M059J (cell line): ENCODE measurements at places on chromosomes 4 and X. TPM values are rescaled to one million over a fixed set of nuclear protein-coding genes. Genes with fewer than 3 reads are reported as not detected.
A peak's percentile ranks its signal among the peaks of the same experiment; 100 is the strongest.

Gene HTN3
- total RNA-seq = not detected in 2 replicates

Gene RASL11B
- 0.17 TPM in 1 of 2 replicates, not detected in the other for total RNA-seq

Gene SAGE1
- not detected in 2 replicates for total RNA-seq

Gene UGT2B10
- total RNA-seq = not detected in 2 replicates

Gene PABPC1L2A
- not detected in 2 replicates for total RNA-seq

Gene RRH
- total RNA-seq = not detected in 2 replicates

Gene APEX2
- 32.8 and 38.4 TPM in 2 replicates for total RNA-seq

Gene ADD1
- total RNA-seq = 143 and 193 TPM in 2 replicates

Gene TCEANC
- total RNA-seq = 1.4 and 5.1 TPM in 2 replicates

GRCh38 chrX:7117587-7117986 is 29.9 kb upstream of the STS start:
- DNase-seq = no peak

GRCh38 chr4:131459430-131460101 is 1689.5 kb upstream of the PCDH10 start:
- no peak for DNase-seq

- DNase-seq = no peak
Measured at GRCh38 chr4:153577053-153577452, 107.0 kb upstream of the TLR2 start.

DNA sequence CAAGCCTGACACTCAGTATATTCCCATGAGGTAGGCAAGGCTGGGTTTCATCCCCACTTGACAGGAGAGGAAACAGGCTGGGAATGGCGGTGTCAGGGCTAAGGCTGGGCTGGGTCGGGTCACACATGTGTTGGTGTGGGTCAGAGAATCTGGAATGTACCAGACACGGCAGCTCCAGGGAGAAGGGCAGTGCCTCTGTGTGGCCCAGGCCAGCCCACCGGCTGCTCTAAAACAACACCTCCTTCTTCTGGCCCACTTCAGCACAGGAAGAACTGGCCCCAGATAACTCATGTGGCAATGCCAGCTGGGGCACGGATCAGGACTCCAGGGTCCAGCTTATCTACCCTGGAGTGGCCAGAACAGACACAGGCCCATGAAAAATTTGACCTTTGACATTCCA is 6.3 kb downstream of the HAUS7 start:
- DNase-seq = no peak

DNA sequence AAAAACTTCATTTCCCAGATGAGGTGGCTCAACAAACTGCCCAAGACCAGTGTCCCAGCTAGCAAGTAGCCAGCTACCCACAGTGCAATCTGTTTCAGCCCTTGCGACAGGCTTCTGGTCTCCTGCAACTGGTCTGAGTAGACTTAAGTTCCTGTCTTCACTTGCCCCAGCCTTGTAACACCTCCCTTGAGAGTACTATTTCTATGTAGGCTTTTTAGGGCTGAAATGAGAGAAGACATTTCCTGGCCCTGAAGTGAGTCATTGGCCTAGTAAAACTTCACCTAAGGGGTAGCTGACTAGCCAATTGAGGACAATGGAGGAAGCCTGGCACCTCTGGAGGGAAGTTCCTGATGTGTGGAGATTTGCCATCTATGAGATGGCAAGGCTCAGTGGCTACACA is 80.1 kb upstream of the STIM2 start:
- DNase-seq = peak; percentile 84

DNA sequence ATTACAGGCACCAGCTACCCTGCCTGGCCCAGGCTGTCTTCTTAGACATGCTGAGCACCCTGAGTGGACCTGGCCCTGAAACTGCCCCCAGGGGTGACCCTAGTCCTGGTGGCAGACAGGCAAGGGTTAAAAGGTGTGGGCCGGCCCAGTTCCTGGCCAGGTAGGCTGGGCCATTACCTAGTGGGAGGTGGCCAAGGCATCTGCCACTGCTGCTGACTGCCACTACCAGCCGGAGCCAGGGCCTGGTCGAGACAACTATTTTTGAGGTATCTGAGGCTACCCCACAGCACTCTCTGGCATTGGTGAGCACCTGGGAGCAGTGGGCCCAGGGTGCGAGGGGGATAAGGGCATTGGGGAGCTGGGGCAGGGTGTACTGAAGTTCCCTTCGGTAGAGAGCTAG is at the start of gene CCDC120:
Gene CCDC120 (plus strand): TSS at position 206 of the 400 bp plus-strand sequence. CDS start 3,043 bp downstream, outside the sequence.
- no peak for DNase-seq

- no peak for DNase-seq
Measured at GRCh38 chrX:19107035-19107434, 15.2 kb downstream of the ADGRG2 start.

DNA sequence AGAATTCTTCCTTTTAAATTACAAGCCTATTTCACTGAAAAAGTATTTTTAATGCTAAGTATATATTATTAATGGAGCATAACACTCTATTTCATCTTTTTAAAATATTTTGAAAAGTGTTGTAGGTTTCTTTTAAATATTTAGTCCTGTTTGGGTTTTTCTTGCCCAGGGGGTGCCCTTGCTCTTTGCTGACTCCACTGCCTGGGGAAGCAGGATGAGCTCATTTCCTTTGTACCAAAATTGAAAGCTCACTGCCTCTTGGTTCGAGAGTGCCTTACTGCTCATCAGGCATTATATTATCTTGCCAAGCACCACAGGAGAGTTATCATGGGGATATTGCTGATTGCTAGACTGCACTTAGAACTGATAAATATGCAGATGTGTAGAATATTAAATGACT is 819.2 kb downstream of the PCDH18 start:
- peak; percentile 7 for DNase-seq

- no peak for DNase-seq
Measured at GRCh38 chrX:19446397-19446796, 68.9 kb downstream of the MAP3K15 start.

DNA sequence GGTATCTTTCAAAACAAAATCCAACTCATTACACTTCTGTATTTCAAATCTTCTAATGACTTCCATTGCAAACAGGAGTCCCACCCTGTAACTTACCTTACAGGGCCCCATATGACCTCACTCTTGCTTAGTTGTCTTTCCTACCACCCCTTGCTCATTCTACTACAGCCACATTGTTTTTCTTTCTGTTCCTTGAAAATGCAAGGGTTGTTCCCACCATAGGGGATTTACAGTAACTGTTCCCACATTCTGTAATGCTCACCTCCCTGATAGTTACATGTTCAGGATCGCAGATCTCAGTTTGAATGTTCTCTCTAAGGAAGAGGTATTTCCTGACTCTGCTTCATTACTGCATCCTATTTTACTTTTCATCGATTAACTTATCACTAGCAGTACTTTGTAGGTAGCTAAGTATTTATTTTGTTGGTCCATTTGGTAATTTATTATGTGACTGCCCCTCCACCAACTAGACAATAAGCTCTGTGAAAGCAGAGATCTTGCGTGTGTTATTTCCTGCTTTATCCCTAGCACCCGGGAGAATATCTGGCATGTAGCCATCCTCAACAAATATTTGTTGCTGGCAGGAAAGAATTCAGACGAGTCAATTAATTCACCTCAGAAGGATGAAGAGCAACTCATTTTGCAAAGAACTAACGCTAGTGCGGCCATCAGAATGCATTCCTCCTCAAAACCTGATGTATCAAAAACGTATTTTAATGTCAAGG is 21.4 kb downstream of the MAOB start:
- DNase-seq = peak; percentile 86

DNA sequence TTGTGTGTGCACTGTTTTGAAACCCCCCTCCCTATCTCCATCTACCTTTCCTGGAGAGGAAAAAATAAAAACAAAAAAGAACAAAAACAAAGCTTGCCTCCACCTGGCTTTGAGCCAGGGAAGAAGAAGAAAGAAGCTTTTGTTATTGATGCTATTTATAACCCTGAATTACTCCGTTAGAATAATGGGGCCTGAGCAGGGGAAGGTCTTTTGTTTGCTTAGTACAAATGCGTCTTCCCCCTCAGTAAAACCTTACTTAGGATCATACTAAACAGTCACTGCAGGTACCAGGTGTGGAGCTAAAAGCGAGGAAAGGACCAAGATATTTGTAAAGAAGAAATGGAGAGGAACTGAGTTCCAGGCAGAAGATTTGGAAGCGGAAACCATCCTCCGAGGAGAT is 352.1 kb downstream of the KCNIP4 start:
- no peak for DNase-seq

- DNase-seq = no peak
Measured at GRCh38 chr4:99221980-99222379, 2.9 kb upstream of the ADH6 start.

DNA sequence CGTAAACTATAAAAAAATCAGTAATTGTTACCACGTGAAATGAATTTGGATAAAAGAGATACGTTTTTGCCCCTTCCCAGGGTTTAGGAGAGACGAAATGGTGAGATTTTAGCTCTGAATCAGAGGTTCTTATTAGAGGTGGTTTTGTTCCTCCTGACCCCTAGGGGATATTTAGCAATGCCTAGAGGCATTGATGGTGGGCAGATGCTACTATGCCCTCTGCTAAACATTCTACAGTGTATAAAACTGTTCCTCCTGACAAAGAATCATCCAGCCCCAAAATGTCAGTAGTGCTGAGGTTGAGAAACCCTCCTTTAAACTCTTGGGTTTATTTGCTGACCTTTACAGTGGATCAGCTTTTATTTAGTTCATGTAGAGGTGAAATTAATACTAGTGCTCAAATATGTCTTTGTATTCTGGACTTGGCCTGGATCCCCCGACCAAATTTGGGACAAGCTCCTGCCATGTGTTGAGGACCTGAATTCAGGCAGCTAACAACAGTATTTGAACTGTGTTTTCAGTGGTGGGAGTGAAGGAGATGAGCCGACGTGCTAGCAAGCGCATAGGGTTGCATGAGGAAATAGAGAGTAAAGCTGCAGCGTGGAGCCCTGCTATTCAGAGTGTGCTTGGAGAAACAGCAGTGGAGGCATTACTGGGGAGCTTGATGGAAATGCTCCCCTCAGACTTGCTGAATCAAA is 126.1 kb downstream of the PTTG2 start:
- DNase-seq = no peak

DNA sequence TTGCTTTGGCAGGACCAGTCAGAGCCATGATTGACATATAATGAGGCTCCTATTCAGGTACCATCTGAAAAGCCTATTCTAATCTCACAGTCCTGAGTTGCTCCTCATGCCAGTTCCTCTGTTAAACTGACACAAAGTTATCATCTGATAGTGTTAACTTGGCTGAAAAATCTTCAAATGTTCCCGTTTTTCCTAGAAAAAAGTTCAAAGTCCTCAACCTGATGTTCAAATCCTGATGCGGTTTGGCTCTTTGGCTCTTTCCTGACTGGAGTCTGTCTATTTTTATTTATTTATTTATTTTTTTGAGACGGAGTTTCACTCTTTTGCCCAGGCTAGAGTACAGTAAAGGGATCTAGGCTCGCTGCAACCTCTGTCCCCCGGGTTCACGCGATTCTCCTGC is 244.2 kb downstream of the ANKRD50 start:
- no peak for DNase-seq

- DNase-seq = no peak
Measured at GRCh38 chr4:147864607-147865006, 132.7 kb downstream of the ARHGAP10 start.

DNA sequence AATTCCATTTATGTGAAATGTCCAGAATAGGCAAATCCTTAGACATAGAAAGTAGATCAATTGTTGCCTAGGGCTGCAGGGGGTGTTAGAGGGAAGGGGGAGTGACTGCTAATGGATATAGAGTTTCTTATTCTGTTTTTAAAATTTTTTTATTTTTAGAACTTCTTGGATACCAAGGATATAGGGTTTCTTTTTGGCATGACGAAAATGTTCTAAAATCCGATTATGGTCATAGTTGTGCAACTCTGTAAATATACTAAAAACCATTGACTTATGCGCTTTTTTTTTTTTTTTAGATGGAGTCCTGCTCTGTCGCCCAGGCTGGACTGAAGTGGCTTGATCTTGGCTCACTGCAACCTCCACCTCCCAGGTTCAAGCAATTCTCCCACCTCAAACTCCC is 125.2 kb upstream of the USP9X start:
- DNase-seq = no peak

DNA sequence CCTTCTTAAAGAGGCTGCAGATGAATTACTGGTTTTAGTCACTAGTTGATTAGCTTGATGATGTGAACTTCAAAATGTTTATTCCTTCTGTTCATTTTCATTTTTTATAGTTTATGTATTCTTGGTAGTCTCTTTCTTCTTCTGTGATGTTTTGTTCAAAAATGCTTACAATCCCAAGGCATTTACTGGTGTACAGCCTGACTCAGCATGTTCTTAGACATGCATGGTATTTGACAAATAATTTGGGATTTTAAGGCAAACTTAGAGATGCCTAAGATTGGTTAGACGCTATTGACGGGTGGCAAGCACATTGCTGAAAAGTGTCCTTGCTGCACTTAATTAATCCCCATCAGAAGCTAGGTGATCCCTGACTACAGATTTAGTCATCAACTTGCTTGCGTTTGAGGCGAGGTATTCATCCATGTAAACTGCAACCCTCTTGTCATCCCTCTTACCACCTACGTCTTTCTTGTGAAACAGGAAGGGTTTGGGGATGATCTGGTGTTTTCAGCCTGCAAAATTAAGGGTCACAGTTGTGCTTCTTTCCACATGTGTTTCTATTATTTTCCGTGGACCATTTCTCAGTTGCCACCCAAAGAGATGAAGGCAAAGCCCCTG is 331.8 kb downstream of the DKK2 start:
- DNase-seq = no peak

DNA sequence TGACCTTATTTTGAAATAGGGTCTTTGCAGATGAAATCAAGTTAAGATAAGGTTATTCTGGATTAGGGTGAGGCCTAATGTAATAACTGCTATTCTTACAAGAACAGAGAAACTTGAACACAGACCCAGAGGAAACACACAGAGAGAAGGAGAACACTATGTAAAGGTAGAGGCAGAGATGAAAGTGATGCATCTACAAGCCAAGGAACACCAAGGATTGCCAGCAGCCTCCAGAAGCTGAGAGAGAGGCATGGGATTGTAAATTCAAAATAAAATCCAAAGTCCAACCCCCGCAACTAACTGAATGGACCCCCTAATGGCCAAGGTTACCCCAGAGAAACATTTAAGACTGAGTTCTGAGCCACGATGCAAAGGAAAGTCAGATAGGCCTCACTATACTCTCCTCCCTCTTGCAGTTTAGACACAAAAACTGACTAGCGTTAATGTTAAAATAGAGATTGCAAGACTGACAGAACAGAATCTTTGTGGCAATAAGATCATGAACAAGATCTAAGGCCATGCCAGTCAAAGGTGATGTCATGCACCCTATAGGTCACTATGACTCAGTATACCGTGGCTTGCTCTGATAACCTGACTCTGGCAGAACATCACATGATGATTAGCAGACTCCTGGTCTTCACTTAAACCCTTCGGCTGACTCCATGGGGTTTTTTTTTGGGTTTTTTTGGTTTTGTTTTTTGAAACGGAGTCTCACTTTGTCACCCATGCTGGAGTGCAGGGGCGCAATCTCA is 42.9 kb downstream of the DDX60L start:
- DNase-seq = no peak

DNA sequence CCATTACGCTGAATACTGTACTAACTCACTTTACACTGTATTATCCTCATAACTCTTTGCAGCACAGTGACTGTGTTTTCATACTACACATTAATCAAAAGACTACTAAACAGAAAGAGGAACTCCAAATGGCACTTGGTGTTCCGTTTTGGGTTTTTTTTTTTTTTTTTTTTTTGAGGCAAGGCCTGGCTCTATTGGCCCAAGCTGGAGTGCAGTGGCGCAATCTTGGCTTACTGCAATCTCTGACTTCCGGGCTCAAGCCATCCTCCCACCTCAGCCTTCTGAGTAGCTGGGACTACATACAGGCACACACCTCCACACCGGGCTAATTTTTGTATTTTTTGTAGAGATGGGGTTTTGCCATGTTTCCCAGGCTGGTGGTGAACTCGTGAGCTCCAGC is 10.7 kb downstream of the KLHL8 start:
- no peak for DNase-seq
